ENCODE measurements at places on chromosomes 3 and 15.

- DNase-seq, result no peak
Observed at GRCh38 chr3:121757087-121757811, 7.7 kb upstream of the GOLGB1 start.

DNA sequence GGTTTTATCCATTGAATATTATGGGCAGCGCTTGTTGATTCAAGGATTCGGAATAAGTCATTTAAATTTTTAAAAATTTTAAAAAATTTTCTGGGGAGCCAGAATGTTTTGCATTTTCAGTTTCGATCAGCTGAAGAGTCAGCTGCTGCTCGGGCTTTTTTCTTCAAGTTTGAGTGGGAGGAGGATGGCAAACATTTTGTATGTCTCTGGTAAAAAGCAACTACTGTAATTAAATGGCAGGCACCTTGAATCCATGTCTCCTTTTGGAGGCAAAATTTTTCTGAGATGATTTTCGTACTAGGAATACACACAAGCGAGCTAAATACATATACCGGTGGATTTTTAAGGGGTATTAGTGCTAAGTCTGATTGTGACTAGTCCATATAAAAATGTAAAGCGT lies 612 bp downstream of the C3orf38 start:
- DNase-seq, result no peak

DNA sequence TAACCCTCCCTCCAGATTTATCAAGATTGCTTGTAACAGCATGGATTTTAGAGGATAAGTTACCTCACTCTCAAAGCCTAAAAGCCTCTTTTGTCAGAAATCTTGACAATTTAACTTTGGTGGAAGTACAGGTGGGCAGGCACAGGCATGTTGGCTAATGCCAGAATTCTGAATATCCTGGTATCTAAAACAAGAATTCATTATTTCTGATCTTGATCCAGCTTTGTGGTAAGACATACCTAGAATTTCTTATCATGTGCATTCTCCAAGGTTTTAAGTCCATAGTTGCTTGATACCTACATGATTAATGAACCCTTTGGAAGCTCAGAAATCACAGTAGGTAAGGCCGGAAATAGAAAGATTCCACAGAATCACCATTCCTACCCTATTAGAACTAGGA lies 109.9 kb upstream of the TTC14 start:
- DNase-seq, result no peak

GRCh38 chr15:45611305-45611704 lies 23.5 kb upstream of the SQOR start:
- no peak for DNase-seq

GRCh38 chr3:193396451-193397244 lies 18.1 kb upstream of the ATP13A5 start:
- no peak for DNase-seq

GRCh38 chr3:152185891-152186630 lies 82.7 kb upstream of the MBNL1 start:
- DNase-seq, result no peak

GRCh38 chr3:58063022-58063815 lies 55.0 kb downstream of the FLNB start:
- DNase-seq, result no peak

- no peak for DNase-seq
Observed at GRCh38 chr3:78728406-78729145, 1039.2 kb downstream of the ROBO1 start.

GRCh38 chr3:22593638-22594037 lies 609.5 kb upstream of the UBE2E2 start:
- no peak for DNase-seq

- no peak for DNase-seq
Observed at GRCh38 chr3:156311431-156311830, 191.1 kb downstream of the KCNAB1 start.

DNA sequence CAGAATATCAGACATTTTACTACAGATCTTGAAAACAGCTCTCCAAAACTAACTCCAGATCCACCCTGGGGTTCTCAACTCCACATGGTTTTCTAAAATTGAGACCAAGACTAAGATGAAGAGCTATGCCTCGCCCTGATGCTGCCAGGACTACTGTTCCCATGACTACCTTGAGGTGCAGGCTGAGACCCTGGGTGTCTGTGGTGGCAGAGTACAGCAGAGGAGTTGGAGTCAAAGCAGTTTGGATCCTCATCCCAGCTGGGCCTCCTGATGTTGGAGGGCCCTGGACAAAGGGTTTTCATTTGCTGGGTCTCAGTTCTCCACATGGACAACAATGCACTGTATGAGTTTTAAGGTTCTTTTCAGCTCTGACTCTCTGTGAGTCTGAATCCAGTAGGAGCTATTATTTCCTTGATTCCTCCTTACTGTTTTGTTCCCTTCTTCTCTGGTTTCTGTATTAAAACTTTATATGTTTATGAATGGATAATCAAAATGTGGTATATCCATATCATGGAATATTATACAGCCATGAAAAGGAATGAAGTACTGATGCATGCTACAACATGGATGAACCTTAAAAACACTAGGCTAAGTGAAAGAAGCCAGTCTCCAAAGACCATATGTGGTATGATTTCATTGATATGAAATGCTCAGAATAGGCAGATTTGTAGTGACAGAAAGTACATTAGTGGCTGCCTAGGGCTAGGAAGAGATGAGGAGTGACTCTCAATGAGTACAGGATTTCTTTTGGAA lies 93.0 kb downstream of the CPN2 start:
- DNase-seq, result no peak

DNA sequence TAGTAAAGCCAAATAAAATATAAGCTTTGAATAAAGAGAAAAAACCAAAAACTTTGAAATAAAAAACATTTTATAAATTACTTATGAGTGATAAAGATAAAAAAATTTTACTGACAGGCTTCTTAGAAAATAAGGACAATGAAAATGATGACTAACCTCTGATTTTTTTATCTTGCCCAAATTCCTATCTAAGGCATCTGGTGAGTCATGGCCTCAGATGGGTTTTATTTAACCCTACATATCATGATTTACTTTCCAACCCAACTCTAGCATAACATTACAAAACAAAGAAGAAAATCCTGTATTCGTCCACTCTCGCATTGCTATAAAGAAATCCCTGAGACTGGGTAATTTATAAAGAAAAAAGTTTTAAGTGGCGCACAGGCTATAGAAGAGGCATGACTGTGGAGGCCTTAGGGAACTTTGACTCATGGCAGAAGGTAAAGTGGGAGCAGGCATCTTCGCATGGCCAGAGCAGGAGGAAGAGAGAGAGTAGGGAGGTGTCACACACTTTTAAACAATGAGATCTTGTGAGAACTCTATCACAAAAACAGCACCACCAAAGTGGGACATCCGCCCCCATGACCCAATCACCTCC lies 152.1 kb downstream of the NEK10 start:
- no peak for DNase-seq

DNA sequence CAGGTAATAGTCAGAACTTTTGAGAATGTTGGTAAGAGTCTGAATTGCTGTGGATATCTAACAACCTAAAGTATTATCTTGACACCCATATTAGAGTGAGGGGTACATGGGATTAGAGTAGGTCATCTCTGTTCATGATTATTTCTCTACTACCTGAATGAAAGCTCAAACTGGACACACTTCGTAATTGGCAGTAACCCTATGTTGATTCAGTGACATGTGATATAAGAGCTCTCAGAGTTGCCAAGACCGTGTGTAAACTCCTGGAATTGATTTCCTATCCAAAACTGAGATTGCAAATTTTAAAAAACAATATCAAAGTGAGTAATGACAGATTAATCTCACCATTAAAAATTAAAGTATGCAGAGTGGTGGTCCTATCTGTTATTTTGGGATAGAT lies 214.8 kb upstream of the ARHGEF26 start:
- DNase-seq, result no peak

GRCh38 chr3:118059096-118059495 lies 975.5 kb downstream of the IGSF11 start:
- DNase-seq, result no peak

DNA sequence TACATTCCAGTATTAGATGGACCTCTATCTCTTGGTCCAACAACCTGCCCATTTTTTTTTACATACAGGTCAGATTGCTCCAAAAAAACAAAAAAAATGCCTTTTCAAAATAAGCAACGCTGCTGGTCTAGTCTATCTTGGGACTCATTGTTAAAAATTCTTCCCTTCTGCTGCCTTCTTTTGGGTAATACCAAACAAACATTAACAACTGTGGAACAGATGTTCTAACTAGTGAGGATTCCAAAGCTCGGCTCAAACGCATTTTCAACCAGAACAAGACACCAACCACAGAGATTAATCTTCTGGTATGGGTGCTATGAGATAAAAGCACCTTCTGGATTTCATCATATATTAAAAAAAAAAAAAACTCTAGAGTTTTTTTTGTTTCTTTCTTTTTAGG lies 24.7 kb downstream of the ARHGAP31 start:
- no peak for DNase-seq

GRCh38 chr3:107675233-107675900 lies 152.6 kb downstream of the BBX start:
- DNase-seq, result no peak

- DNase-seq, result no peak
Observed at GRCh38 chr3:127457546-127458145, 132.9 kb downstream of the TPRA1 start.
